ENCODE measurements at places on chromosomes 12 and 14.

DNA sequence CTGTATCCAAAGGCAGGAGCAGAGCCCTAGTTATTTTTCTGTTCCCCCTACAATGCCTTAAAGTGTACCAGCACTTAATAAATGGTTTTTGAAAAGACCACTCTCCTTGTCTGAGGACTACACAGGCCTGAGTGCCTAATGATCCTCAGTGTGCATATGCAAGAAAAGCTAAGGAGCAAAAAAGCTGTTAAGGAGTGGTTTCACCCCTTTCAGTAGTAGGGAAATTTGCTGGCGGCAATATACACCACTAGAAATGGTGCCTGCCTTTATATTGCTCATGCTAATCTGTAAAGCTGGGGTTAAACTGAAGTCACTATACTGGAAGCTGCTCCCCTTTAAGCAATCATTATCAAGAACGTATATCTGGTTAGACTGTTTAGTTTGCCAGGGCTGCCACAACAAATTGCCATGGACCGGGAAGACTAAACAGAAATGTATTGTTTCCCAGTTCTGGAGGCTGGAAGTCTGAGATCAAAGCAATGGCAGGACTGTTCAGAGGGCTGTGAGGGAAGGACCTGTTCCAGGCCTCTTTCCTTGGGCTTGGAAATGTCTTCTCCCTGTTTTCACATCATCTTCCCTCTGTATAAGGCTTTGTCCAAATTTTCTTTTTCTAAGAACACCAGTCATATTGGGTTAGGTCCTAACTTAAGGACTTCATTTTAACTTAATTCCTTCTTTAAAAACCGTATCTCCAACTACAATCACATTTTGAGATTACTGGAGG, 30.2 kb downstream of the PRDM4 start:
- no peak for DNase-seq

- no peak for DNase-seq
Observed at GRCh38 chr12:24724814-24725213, 224.1 kb downstream of the BCAT1 start.

GRCh38 chr14:39582028-39582654, 149.9 kb upstream of the FBXO33 start:
- DNase-seq = no peak

DNA sequence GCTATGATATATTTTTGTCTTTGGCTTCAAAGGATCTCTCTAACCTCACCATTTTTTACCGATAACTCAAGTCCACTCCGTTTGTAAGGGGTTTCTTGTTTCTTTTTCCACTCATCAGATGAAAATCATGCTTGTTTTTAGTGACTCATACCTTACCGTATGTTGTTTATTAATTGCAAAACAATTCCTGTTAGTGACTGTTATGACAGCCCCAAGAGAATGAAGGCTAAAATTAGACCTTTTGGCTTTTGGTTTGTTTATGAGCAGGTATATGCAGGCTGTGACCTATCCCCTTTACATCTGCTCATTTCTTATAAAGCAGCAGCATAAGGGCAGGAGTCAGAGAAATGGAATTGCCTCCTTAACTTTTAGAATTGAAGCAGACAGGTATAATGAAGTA, 319.8 kb downstream of the CEP128 start:
- no peak for DNase-seq

GRCh38 chr12:52413782-52414345, 7.7 kb upstream of the KRT82 start:
- DNase-seq = no peak

- DNase-seq = no peak
Observed at GRCh38 chr14:62694075-62694474, 351.2 kb downstream of the KCNH5 start.

DNA sequence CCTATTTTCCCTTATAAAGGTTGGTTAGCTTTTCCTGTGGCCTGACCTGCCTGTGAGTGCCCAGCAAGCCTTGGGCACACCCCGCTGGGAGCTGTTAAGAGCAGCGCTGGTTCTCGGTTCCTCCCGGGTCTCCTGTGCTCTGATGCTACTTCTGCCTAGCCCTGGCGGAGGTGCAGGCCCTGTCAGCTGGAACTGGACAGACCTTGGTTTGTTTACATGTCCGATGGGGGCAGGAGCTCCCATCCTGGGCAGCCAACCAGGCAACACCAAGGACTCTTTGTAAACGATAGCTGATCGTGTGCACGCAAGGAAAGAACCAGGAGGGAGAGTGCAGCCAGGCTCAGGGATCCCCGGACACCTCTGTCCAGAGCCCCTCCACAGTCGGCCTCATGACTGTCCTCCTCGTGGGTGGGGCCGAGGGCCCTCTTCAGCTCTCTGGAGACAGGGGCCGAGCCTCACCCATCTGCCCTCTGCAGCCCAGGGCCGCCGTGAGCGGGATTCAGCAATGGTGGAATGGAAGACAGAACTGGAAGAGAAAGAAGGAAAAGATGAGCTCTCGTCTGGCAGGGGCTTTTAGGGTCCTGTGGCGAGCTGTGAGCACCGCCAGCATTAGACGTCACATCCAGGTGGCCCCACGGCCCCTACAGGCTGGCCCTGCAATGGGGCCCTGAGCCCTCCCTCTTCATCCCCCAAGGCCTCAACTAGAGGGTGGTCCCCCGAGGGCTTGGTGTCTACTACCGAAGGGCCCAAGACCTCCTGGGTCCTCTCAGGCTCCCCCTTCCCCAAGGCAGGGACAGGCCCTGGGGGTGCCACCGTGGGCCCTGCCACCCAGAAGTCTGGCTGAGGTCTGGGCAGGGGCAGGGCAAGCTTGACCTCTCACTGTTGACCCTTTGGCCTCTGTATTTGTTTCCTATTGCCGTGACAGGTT, 12.3 kb downstream of the TNFAIP2 start:
- DNase-seq = no peak

GRCh38 chr14:105926373-105927095, 400.2 kb downstream of the TMEM121 start:
- DNase-seq = no peak

GRCh38 chr14:95679148-95679815, 6.9 kb upstream of the TCL1B start:
- DNase-seq = no peak

DNA sequence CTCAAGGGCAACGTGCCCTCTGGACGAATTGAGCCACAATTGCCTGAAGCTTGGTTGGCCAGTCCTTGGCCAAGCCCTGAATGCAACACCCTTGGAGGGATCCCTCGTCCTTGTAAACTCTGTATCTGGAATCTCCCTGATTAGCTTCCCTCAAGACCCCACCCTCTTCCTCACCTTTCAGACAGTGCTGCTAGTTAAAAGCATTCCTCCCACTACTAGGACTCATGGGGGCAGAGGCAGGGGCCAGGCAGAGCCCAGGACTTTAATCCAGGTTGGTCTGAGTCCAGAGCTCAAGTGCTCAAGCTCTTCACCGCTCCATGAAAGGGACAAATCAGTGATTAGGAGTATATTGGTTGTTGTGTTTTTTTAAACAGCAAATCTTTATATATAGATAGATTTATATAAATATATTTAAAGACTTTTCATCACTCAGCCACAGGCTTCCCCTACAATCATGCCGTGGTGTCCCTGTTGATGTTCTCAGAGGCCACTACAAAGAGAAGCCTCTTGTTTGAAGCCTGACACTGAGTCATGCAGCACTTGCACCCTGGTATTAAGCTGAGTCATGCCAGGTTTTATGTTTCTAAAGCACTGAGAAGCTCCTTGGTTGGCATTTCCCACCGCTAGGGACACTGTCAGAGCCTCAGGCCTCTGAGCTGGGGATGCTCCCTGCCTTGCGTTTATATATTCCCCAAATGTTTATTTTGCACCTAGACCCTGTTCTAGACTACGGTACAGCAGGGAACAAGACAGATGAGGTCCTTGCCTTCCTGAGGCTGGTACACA, 53.8 kb upstream of the GSC start:
- DNase-seq = no peak

- DNase-seq = no peak
Observed at GRCh38 chr14:77065851-77066577, 32.0 kb upstream of the CIPC start.

GRCh38 chr12:13183620-13184019, 12.9 kb upstream of the EMP1 start:
- no peak for DNase-seq

DNA sequence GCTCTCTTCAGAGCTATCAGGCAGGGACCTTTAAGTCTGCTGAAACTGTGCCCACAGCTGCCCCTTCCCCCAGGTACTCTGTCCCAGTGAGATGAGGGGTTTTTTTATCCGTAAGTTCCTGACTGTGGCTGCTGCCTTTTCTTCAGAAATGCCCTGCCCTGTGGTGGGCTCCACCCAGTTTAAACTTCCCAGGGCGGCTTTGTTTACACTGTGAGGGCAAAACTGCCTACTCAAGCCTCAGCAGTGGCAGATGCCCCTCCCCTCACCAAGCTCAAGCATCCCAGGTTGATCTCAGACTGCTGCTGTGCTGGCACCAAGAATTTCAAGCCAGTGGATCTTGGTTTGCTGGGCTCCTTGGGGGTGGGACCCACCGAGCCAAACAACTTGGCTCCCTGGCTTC, 46.9 kb upstream of the SLC16A7 start:
- no peak for DNase-seq

- no peak for DNase-seq
Observed at GRCh38 chr14:76829650-76830421, 3.6 kb downstream of the LRRC74A start.

GRCh38 chr14:37278636-37279538, 81.2 kb downstream of the MIPOL1 start:
- no peak for DNase-seq

DNA sequence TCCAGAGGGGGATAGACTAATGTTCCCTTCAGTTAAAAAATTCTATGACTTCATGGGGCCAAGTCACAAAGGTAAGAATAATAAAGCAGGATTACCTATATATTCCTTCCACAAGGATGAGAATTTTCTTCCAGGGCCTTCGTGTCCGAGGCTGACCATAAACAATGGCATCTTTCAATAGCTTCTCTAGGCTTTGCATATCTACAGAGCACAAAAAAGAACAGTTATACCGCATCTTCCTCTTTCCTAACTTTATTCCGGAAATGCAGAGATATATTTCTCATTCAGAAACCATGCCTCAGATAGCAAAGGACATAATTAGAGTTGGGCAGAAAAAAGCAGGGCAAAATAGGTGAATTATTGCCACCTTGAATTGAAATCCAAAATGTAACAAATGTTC, 58.3 kb upstream of the ISM2 start:
- no peak for DNase-seq

DNA sequence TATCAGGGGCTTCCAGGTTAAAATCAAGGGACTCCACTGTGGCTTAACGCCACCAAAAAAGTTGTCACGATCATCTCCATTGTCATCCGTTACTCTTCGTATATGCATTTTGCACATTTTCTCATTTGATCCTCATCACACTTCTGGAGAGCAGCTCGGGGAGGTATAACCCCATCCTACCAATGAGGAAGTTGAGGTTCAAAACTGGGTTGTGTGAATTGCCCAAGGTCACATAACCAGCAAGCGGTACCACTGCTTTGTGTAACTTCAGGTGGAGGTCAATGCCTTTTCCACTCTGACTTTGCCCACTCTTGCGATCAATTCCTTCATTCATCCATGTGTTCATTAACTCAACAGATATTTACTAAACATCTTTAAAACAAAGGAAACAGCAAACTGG, 71.1 kb upstream of the CCND2 start:
- DNase-seq = no peak

GRCh38 chr12:46678426-46678825, 147.4 kb downstream of the SLC38A4 start:
- DNase-seq = no peak

GRCh38 chr14:76924371-76925096, 98.3 kb downstream of the LRRC74A start:
- DNase-seq = no peak

DNA sequence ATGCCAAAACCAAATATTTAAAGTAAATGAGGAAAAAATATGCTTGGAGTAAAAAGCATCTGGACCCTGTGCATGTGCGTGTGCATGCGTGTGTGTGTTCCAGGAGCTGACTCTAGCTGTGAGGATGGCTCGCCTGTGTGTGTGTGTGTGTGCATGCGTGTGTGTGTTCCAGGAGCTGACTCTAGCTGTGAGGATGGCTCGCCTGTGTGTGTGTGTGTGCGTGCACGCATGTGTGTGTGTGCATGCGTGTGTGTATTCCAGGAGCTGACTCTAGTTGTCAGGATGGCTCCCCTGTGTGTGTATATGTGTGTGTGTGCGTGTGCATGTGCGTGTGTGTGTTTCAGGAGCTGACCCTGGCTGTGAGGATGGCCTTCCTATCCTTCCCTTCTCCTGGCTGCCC, 357.7 kb downstream of the CACNA1C start:
- DNase-seq = no peak

- DNase-seq = no peak
Observed at GRCh38 chr12:55955800-55956508, 9.9 kb downstream of the PMEL start.

DNA sequence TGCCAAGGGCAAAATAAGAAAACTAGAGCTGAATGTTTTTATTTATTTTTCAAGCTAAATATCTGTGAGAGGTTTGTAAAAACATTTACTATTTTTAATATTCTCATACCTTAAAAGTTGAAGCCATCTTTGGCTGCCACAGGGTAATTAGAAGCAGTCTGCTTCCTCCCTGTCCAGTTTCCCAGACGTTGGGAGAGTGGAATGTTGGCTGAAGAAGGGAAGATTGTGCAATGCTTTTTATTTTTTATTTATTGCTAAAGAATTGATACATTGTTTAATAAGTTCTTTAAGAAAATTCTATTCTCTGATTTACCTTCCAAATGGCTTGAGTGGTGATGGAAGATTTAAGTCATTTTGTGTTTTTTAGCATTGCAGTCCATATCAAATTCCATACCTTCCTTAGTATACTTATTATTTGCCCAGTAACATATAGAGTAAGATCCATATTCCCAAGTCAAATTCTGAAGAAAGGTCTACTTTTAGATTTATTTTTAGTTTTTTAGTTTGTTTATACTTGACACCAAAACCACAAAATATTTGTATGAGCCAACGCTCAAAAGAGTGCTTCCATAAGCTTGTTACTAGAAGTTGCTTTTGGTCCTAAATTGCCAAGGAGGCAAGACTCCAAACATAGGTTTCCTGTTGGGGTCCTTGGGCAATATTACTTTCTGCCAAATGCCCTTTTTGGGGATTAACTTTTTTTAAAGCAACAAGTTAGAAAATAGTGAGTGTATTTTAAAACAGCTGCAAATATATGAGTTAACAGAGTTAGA, 124.0 kb upstream of the CPM start:
- no peak for DNase-seq

DNA sequence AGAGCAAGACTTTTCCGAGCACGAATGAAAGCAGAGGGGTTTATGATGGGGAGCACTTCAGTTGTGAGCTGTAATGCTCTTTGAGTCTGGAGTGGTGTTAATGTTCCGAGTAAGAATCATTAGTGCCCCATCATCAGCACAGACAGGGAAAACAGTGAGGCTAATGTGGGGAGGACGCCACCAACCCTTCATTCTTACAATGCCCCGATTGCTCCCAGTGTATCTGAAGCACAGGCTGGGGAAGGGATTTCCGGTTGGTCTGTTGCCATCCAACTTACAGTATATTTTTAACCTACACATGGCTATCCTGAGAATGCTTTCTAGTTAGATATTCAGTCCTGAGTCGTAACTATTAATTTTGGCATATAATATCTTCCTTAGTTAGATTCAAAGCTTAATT, 141.6 kb downstream of the APAF1 start:
- DNase-seq = no peak

GRCh38 chr14:51082349-51082748, 12.6 kb downstream of the TRIM9 start:
- DNase-seq = no peak

GRCh38 chr12:95848575-95849388, 10.0 kb upstream of the SNRPF start:
- DNase-seq = no peak

GRCh38 chr14:60252630-60253029, 3.6 kb downstream of the PPM1A start:
- DNase-seq = no peak

- DNase-seq = no peak
Observed at GRCh38 chr12:55636116-55636655, 506 bp upstream of the OR10P1 start.

GRCh38 chr12:53258541-53259539, 9.3 kb upstream of the ESPL1 start:
- DNase-seq = no peak

Data from activated T-helper 1 cell treated with Interleukin-2 at 50 U/mL for 16 hours (primary cell).